ENCODE measurements at places on chromosomes 1 and 21. TPM values are rescaled to one million over a fixed set of nuclear protein-coding genes. Genes with fewer than 3 reads are reported as not detected.

The CELA3A gene
- polyA plus RNA-seq = not detected

DNA sequence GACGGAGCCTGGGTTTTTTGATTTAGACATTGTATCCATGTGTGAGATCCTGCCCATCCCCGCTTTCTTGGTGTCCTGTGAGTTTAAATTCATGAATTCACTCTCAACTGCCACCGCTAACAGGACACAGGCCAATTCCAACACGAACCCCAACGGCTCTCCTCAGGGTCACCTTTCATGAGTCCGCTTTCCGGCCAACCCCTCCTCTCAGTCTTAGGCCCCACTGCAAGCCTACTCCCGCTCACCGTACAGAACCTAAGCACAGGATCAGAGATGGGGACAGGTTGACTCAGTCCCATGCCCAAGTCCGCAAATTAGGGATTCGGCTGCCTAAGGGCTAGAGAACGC lies 238 bp upstream of the SCP2 start:
- no peak for DNase-seq

- DNase-seq = no peak
Measured at GRCh38 chr1:108933944-108934343, 29.3 kb downstream of the CLCC1 start.

The RHCE gene
- polyA plus RNA-seq = 0.90 TPM

DNA sequence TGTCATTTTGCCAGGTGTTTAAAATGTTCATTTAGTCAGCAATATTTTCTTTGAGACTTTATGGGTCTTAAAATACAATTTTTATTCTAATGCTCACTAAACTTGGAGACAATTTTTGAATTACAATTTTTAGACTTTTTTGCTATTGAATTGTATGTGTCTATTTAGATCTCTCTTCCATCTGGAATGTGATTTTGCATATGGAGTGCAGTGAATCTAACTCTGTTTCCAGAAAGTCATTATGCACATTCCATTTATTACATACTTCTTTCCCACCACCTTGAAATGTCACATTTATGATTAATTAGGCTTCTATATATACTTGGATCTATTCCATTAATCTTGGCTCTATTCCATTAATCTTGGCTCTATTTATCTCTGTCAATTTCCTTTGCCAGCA lies 5.6 kb upstream of the TSPEAR start:
- no peak for DNase-seq

The FLG2 gene
- 0.26 TPM for polyA plus RNA-seq

DNA sequence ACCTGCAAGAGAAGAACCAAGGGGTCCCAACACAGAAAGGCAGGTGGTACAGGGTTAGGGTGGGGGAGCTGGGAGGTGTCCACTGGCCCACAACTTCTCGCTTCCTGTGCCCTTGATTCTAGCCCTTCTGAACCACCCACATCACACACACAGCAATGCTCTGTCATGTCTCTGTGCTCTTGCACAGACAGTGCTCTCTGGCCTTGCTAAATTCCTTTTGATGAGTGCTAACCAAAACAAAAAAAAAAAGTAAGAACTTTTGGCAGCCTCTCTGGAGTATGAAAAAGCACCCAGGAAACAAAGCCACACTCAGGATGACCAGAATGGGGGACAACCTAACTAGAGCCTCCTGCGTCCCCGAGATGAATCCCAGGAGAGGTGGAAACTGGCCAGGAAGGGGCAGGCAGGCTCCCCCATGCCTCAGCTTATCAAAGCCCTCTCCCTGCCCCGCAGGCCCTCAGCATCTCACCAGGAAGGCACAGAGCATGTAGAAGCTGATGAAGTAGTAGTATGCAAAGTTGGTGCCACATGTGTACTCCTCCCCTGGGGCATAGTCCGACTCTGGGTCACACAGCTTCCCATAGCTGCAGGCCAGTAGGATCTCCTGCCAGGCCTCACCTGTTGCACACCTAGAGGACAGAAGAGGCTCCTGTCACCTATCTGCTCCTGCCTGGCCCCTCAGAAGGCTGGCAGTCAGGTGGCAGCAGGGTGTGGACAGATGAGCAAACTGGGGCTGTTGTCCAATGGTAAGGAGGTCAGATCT lies 27.2 kb upstream of the KIF21B start:
- DNase-seq = no peak

- DNase-seq = no peak
Measured at GRCh38 chr1:194052514-194053338, 866.3 kb upstream of the B3GALT2 start.

The SPRR2G gene
- polyA plus RNA-seq = not detected

DNA sequence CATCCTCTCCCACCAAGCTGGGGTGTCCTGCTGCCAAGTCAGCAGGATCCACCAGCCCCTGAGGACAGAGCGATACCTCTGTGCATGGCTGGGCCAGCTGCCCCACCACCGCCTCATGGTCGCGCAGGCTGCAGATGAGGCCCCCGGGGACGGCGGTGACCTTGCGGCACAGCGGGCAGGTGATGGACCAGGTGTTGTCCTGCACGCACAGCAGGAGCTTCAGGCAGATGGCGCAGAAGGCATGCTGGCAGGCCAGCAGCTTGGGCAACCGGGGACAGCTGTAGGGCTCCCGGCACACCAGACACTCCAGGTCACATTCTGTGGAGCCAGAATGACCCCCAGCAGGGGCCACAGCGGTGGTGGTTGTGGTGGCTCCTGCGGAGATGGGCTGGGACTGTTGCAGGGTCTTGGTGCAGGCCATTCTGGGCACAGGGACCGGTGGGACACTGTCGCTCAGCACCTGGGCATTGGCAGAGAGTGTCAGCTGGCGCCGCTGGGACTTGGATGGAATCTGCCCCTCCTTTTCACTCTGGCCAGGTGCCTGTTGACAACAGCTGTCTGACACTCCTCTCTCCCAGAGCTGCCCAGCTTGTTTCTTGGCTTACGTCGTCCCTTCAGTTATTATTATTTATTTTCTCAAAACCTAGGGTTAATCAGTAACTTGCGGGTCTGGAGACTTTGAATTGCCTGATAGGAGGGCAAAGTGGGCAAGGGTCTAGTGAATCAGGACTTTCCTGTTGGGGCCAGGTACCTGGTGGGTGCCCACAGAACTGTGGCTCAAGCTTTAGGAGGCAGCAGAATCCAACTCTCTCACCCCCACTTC lies at the start of gene RNF186:
TSS of gene RNF186 (minus strand) at position 603 of the 823 bp plus-strand sequence. CDS start at position 421, 182 bp downstream.
- DNase-seq = no peak

The FHAD1 gene
- polyA plus RNA-seq = 5.3 TPM

The DMBX1 gene
- polyA plus RNA-seq = not detected

DNA sequence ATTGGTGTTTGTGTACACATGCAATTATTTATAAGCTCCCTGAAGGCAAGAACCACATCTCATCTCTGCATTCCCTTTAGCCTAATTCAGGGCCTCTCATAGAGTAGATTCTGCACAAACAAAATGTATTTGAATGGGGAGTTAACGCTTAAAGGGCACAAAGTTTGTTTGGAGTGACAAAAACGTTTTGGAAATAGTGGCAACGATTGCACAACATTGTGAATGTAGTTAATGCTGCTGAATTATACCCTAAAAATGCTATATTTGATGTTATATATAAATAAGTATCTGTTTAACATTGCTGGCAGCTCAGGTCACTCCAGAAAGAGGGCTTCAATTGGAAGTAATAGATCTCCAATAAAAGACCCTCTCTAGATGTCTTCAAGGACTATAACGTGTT lies 42.8 kb downstream of the TRIT1 start:
- DNase-seq = no peak

The TMEM269 gene
- 0.79 TPM for polyA plus RNA-seq

DNA sequence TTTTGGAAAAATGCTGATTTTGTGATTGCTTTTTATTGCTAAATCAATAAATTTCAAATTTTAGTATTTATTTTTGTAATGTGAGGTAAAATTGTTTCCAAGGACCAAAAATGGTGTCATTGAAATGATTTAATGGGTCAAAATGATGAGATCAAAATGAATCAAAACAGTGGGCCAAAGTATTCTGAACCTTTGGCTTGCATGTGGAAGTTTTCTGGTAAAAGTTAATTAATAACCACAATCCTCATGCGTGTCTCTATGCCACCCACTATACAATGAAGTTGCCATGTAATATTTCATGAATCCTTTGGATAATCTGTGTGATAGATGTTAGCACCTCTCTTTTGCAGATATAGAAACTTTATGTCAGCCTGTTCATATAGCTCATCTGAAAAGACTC lies 83.8 kb downstream of the PAPPA2 start:
- no peak for DNase-seq

The ASTN1 gene
- 1.6 TPM for polyA plus RNA-seq

DNA sequence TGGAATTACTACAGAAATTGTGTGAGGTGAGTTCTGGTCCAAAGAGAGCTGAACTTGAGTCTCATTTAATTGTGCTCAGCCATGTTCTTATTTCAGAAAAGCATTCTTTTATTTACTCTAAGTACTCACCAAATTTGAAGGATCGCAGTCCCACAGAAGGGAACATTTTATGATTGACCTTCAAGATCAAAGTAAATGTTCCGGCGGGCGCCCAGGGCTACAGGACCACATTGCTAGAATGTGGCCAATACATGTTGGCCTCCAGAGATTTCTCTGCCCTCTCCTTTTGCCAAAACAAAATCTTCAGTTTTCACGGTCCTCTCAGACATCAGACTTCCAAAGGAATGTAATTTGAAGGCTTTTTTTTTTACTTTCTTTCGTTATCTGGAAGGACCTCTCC lies 237.8 kb downstream of the FMN2 start:
- no peak for DNase-seq

- DNase-seq = no peak
Measured at GRCh38 chr1:66445492-66446181, 88.3 kb upstream of the SGIP1 start.

DNA sequence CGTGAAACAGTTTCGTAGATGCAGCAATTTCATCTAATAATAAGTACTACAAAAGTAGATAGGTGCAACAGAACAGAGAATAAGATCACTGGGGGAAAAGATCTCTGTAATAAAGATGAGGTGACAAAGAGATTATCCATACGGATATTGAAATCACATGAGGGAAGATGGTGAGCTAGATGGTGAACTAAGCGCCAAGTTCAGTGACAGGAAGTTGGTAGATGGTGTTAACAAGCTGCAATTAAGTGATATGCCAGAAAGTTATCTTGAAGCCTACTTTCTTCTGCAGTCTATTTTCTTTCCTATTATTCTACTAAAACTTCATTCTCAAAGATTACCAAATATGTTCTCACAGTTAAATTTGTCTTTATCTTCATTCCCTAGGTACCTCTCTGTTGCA lies 7.1 kb downstream of the LRIF1 start:
- no peak for DNase-seq

The BGLAP gene
- polyA plus RNA-seq = 1.6 TPM

DNA sequence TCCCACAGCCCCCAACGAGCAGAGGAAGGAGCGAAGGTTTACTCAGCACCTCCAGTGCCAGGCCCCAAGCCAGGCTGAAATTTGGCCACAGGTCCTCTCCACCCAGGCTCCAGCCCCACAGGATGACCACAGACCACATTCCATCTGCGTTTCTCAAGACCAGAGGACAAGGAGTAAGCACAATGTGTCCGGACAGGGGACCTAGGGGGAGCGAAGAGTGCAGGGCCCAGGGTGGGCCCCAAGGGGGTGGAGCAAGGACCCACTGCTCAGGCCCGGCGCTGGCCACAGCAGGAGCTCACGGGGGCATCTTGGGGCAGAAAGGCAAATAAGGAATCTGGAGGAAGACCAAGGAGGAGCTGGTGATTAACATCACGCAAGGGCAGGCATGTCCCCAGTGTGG lies 100.5 kb downstream of the NPHP4 start:
- DNase-seq = no peak

GRCh38 chr1:57843760-57844159 lies 419.9 kb upstream of the DAB1 start:
- no peak for DNase-seq

- no peak for DNase-seq
Measured at GRCh38 chr1:117627546-117628130, 21.8 kb downstream of the TENT5C start.

GRCh38 chr1:22132517-22133235 lies 10.2 kb downstream of the WNT4 start:
- DNase-seq = no peak

- DNase-seq = no peak
Measured at GRCh38 chr1:176803596-176803995, 340.6 kb downstream of the PAPPA2 start.

DNA sequence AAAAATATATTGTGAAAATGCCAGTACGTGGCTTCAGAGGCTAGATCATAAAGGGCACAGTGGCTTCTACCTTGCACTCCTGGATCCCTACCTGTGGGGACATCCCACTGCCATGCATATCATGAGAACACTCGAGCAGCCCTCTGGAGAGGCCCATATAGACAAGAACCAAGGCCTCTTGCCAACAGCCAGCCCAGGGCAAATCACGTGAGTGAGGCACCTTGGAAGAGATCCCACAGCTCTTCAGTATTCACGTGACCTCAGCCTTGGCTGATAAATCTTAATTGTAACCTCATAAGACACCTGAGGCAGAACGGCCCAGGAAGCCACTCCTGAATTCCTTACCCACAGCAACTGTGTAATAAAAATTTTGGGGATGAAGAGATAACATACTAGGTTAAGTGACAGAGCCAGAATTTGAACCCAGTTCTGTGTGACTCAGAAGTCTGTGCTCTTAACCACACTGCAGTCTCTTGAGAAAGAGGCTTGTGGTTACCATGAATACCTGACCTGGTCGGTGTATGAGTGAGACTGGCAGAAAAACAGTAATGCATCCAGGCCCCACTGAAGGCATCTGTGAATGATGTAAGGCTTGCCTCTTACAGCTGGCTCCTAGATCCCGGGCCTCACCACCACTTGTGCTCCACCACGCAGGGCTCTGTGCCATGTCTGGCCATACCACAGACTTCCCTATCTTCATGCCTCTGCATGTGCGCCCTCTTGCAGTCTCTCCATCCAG lies 6.9 kb upstream of the A3GALT2 start:
- no peak for DNase-seq

The TSTD1 gene
- 76.1 TPM for polyA plus RNA-seq

DNA sequence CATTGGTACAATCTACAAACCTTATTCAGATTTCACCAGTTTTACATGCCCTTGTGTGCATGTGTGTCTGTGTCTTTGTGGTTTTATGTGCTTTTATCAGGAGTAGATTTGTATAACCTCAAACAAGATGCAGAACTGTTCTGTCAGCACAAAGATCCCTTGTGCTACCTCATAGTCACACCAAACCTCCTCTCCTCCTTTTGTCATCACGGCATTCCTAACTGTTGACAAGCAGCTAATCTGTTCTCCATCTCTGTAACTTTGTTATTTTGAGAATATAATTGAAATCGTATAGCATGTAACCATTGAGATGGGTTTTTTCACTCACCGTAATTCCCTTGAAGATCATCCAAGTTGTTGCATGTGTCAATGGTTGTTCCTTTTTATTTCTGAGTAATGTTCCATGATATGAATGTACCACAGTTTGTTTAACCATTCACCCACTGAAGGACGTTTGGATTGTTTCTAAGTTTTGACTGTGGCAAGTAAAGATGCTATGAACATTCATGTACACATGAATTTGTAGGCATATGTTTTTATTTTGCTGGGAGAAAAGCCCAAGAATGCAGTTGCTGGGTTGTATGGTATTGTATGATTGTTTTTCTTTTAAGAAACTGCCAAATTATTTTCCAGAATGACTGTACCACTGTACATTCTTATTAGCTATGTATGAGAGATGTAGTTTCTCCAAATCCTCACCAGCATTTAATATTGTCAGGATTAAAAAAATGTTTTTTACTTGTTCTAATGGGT lies 78.1 kb upstream of the B3GALT2 start:
- DNase-seq = no peak

Measured in left renal cortex interstitium (tissue), 4 donors.